Nucleus accumbens (tissue), 56 donors: ENCODE measurements at places on chromosomes 5 and 9.

DNA sequence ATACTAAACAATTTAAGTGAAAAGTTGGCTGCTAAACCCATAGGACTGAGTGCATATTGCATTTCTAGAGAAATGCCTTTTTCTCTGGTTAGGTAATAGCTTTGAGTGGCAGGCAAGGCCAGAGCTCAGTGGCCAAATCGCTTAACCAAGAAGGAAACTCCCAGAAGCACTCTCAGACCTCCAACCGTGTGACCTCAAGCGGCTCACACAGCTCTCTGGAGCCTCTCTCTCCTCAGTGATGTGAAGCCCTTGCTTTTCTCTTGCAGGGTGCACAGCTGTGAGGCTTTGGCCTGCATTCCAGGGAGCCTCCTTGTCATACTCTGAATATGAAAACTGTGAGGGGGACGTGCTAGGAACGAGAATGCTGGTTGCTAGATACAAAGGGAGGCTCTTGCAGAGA, 106.7 kb downstream of the INSYN2B start:
- peak; percentile 15 for DNase-seq

DNA sequence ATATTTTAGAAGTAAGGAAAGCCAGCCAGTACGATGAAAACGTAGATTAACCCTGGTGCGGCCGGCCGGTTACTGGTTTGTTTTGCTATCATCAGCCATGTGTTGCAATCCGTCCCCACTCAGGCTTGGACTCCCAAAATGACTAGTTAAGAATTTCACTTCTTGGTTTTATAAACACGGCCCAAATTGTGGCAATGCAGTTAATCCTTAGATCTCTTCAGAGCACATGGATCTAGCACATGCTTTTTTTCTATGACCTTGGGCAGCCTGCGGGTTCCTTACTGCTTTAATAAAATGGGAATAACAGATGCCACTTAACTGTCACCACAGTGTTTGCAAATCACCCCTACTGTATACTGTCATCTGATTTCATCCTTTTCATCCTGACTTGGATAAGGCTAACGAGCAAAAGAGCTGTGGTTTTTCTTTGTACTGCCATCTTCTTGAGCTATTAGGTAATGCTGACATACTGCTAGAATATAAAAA, 1.5 kb downstream of the NDFIP1 start:
- no peak for DNase-seq

DNA sequence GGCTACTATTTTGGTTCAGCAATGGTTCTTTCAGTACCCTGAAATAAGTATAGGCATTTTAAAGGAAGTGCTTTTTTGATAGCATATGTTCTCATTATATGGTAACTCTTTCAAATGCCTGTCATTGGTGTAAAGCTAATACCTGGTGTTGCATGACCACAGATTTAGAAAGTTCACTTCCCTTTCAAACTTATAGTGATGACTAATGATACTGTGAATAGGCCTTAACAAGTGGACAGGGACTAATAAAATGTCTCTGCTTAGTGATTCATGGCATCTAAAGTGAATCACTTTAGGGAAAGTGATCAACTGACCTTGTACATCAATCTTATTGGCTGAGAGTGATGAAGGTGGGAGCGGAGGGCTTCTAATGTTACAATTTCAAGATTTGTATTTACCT, 21.6 kb downstream of the MRPL22 start:
- no peak for DNase-seq

DNA sequence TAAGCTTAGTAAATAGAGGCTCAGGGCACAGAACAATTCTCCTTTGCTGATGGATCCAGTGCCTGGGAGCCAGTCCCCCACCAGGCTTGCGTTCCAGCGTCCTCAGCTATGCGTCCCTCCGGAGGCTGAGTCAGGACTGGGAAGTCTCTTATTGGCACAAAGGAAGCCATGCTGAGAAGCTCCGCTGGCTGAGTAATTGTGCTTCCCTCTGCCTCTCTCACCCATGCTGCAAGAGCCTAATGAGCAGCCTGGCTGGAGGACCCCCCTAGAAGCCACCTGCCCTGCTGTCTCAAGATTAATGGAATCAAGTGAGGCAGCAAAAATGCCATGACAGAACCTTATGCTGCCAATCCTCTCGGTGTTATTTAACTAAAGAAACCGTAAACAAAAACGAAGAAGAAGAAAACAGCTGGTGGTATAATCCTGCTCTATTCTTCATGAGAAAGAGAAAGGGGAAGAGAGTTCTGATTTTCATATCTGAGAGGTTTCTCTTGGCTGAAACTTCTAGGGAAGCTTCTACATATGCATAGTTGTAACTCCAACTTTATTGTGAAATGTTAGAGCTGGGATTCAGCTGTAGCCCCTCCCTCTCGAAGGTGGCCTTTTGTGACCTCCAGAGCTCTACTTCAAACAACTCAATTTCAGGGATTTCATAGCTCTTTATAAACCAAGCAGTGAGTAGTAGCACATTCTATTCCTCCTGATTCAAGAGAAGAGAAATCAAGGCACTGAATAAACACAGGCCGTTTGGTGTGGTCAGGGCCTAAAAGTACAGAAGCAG, 185.4 kb upstream of the SEMA6A start:
- no peak for DNase-seq

DNA sequence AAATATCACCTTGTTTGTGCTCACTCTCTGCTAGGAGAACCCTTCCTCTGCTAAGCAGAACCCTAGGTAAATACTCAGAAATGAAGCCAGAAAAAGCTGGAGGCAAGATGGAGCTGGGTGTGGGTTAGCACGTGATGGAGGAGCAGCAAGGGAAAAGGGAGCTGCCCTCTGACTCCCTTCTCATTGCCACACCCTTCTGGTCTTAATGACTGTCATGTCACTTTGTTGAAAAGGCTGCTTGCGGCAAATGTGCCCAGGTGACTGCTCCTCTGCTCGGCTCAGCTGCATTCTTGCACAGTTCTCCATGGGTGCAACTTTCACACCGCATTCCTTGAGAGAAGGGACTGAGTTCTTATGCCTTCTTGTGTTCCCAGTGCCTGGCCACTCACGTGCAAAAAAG, 36.4 kb upstream of the TBC1D2 start:
- DNase-seq: no peak

DNA sequence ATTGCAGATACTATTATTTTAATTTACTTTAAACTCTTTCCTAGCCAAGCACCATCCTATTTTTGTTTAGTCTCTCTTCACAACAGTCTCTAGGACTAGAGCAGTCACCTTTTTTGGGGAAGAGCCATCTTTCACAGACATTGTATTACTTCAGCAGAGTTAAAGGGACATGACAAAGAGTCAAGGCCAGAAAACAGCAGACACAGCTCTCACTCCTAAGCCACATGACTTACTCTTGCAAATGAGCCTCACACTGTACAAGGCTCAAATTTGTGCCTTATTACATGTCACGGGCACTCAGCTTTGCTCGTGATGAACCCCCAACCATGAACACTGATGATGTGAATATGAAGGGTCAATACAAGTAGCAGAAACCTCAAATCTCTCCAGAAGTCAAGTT, 104.3 kb downstream of the ZNF608 start:
- no peak for DNase-seq

DNA sequence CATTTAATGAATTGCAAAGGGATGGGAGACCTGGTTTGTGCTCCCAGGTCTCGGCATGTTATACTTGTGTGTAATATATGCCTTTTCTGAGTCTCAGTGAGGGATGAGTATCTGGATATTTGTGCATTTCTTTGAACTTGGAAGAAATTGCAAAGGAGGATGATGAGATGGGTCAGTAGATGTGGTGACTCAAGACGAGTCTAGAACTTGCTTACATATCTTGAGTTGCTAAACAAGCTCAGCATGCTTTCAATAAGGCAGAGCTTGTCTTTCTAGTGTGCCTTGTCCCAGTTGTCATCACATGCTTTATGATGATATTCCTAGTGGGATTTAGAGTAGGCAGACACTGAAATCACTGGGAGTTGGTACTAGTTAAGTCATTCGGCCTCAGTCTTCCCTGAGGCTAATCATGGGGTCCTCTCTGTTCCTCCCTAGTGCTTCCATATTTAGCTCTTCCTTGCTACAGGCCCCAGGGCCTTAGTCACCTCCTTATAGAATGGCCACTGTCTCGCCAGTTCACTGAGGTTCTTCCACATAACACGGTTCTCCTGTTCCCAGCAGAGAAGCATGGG, 222.3 kb downstream of the ARRDC3 start:
- no peak for DNase-seq
